GDM1 (cell line): ENCODE measurements at places on chromosomes 11 and 22.

- no peak for DNase-seq
These were observed 44.2 kb downstream of the CERK start for GRCh38 chr22:46693634-46694415.

DNA sequence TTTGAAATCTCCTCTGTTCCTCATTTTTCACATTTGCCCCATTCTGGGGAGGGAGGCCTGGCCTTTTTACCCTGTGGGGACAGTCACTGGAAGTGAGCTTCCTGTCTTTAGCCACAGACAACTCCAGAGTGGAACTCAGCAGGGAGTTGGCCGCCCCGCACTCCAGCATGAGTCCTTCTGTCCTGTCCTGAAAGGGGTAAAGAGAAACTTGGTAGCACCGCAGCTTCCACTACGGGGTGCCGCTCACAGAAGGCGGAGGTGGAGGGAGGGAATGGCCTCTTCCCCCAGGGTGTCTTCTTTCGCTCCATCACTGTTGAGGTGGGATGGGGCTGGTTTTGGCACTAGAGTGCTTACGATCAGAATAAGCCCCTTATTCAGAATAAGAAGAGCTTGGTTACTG, 132.2 kb downstream of the ST3GAL4 start:
- no peak for DNase-seq

DNA sequence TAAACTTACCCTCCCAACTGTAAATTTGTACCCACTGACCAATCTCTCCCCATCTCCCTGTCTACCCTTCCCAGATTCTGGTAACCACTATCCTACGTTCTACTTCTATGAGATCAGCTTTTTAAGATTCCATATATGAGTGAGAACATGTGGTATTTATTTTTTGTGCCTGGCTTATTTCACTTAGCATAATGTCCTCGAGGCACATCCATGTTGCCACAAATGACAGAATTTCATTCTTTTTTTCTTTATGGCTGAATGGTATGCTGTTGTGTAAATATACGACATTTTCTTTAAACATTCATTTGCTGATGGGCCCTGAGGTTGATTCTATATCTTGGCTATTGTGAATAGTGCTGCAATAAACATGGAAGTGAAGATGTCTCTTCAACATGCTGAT, 74.7 kb upstream of the RRM1 start:
- no peak for DNase-seq

DNA sequence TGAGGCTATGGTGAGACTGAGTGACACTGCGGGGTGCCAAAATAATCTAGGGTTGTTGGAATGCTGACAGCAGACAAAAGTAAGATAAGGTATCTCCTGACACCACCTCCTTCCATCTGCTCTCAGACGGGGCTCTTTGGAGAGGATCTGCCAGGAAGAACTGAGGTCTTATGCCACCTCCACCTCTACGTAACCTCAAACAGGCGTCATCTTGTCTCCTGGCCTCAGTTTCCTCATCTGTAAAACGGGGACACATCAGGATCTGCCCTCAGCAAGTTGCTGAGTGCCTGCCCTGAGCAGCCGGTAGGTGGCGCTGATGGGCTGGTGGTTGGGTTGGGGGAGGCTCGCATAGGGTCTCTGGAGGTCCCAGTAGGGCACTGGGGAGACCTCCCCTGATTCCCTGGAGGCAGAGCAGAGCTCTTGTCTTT, 1.7 kb upstream of the MYEOV start:
- DNase-seq, result peak; percentile 44

GRCh38 chr11:9001736-9002135, 2.1 kb downstream of the NRIP3 start:
- DNase-seq, result peak; percentile 76

- no peak for DNase-seq
These were observed 3.7 kb downstream of the MAFF start for GRCh38 chr22:38205261-38206128.

DNA sequence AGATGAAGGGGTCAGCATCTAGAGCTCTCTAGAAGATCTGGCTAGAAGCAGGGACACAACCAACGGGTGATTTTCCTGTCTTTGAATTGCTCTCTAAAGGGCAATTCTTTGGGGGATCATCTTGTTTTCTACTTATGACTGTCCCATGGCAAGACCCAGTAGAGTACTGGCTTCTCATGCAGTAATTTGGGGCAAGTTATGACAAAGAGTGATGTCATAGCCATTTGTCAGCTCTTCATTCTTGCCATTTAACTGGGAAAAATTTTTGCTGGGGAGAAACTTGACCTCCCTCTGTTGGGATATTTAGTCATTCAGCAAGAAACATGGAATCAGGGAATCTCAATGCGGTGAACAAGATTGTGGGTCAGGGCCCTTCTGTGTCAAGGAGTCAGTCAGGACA, 80.4 kb downstream of the SLC1A2 start:
- DNase-seq, result no peak

DNA sequence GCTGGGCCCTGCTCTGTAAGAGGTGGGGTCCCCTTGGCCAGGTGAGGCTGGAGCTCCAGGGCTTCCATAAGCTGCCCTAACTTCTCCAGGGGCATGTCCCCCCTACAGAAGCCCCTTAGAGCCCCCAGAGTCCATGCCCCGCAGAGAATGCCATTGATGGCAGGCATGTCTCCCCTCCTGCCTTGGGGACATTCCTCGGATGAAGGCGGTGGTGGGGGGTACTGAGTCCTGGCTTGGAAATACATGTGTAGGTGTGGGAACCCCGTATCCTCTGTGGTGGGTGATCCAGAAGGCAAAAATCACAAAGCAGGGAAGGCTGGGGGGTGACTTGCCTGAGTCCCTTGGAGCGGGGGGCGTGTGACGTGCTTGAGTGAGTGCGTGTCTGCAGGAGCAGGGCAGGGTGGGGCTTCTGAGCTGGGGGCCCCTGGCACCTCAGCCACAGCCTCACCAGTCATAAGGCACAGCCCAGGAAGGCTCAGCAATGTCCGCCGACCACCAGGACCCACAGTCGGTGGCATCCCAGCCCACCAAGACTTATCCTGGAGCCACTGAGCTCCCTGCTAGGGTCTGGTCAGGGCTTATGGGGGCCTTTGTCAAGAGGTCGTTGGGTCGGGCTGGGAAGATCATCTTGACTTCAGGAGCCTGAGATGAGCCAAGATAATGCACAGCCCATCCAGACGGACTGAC, 69.8 kb upstream of the KCNQ1OT1 start:
- no peak for DNase-seq

DNA sequence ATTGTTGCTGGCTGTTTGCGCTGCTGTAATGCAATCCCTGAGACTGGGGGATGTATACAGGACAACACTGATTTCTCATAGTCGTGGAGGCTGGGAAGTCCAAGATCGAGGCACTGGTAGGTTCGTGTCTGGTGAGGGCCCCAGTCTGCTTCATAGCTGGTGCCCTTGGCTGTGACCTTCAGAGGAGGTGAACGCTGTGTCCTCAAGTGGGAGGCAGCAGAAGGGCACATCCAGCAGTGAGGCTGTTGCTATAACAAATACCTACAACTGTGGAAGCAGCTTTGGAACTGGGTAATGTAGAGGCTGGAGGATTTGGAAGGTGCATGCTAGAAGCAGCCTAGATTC, 21.3 kb downstream of the KRTAP5-5 start:
- DNase-seq, result no peak

DNA sequence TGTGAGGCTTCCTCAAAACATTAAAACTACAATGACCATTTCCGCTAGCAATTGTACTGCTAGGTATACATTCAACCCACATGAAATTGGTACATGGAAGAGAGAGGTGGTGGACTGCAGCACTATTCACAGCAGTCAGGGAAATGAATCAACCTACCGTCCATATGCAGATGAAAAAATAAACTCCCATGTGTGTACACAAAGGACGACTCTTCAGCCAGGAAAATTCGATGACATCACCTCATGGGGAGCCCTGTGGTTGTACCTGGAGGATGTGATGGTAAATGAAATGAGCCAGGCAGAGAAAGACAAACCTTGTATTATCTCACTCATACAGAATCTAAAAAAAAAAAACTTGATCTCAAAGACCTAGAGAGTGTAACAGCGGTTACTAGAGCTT, 23.3 kb downstream of the RFPL3 start:
- DNase-seq, result no peak

GRCh38 chr11:129295746-129296145, 79.9 kb upstream of the BARX2 start:
- no peak for DNase-seq

DNA sequence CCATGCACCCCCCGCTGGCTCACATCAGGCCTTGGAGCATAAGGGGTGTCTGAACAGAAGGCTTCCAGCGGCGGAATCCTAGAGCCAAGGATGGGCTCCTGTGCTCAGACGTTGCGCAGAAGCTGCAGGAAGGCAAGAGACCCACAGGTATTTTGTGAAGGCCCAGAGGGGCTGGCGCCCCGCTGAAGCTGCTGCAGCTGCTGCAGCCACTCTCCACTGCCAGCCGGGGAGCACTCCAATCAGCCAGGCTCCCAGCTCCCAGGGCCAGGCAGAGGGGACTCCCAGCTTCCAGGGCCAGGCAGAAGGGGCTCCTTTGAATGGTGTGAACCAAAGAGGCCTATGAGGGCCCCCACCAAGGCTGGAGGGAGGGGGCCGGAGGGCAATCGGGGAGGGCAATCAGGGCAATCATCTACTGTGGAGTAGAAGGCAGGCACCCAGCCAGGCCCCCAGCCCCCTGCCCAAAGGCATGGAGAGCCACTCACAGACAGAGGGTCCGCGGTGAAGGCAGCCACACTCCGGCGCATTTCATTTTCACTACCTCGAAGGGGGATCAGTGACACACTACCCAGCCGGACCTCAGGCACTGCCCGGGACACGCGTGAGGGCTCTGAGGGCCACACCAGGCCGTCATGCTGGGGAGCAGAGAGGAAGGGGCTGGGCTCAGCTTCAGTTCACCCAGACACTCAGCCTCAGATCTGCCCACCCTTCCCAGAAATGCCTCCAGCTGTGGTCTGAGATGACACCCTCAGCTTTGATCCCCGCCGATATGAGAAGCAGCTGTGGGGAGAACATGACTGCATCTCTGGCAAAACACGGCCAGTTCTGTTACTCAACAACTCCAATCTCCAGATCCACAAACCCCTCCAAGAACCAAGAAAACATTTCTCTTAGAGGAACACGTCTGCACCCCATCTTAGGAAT, 11.6 kb upstream of the PDE2A start:
- DNase-seq, result no peak

- no peak for DNase-seq
These were observed 28.4 kb upstream of the NECTIN1 start for GRCh38 chr11:119757378-119757777.

GRCh38 chr22:22423681-22424080, 84.9 kb downstream of the ZNF280B start:
- DNase-seq, result no peak

GRCh38 chr11:83736684-83737083, 450.5 kb upstream of the CCDC90B start:
- DNase-seq, result no peak

- no peak for DNase-seq
These were observed at the start of gene APOBEC3A for GRCh38 chr22:38957046-38957770. Gene APOBEC3A (plus strand): TSS chr22:38957609. CDS start chr22:38957692, 83 bp downstream.

- DNase-seq, result no peak
These were observed 1048.4 kb downstream of the TBC1D22A start for GRCh38 chr22:47810505-47811500.

DNA sequence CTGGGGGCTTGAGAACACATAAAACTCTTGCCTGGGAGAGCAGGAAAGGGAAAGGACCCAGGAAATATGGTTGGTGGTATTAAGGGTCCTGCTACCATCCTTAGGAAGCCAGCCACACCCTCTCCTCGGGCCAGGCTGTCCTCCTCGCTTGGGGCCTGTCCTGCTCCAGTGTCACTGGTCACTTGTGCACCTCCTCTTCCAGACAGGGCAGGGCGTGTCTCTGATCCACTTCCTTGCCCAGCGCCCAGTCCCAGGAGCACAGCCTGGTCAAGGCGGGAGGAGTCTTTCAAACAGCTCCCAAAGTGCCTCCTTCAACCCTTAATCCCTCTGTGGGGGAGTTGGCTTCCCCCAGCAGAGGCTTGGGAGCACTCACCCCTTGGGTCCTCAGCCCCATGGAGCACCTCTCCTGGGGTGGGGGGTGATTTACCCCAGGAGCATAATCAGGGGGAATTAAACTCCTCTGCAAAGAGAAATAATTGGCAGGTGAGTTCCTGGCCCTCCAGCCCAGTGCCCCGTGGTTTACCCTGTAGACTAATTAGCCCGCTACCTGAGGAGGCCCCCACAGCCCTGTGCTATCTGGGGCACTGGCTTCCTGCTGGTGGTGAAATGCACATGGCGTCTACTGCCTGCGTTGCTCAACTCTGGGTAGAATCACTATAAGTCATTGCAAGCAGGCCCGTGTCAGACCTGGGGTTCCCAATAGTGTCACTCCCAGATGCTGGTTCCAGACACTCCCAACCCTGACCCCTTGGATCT, 8.0 kb downstream of the TMPRSS6 start:
- no peak for DNase-seq

GRCh38 chr11:102836290-102836875, 7.0 kb downstream of the MMP3 start:
- no peak for DNase-seq

DNA sequence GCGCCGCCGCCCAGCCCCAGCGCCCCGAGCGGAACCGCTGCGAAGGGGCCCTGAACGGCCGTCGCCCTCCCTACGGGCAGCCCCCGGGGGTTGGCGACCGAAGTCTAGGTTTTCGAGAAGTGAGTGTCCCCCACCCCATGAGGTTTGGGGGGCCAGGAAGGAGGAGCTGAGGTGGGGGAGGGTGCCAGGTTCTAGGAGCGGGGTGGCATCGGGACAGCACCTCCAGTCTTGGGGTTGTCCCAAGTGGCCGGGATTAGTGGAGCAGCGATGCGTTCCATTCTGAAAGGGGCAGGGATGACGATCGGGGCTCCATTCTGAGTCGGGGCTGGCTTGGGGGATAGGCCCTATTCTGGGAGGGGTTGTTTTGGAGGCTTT, 408 bp downstream of the PPP2R5B start:
- DNase-seq, result no peak

DNA sequence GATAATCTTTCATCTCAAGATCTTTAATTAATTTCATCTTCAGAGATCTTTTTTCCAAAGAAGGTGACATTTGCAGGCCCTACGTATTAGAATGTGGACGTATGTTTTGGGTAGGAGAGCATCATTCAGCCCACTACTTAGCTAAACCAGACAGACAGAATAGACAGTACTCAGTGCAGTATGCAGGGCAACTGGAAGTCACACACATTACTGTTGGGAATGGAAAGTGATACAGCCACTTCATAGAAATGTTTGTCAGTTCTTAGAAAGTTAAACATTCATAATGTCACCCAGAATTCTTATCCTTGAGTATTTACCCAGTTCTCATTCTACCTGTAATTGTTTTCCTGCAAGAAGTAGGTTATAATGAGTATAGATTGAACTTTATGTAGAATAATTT, 102.9 kb downstream of the PPP6R3 start:
- DNase-seq, result no peak

- DNase-seq, result no peak
These were observed 16.2 kb downstream of the JHY start for GRCh38 chr11:122898799-122899198.

DNA sequence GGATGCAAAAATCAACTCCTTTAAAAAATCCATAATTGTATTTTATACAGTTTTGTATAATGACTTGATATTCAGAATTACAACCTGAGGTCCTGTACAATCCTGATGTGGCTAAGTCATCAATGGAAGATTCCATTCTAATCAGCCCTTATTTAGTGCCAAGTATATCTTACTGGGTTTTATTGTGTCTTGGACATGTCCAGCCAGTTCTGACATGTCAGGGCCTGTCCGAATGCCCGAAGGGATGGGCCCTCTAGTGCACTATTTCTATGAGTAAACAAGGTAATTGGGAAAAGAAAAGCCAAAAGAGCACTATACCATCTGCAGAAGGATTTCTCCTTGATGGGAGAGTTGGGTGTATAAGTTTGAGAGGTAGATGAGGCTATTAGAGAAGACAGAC, 412.9 kb downstream of the METTL15 start:
- no peak for DNase-seq

GRCh38 chr22:50357222-50357621, 14.1 kb downstream of the PPP6R2 start:
- no peak for DNase-seq

GRCh38 chr11:78145511-78146025, 6.1 kb upstream of the ALG8 start:
- DNase-seq, result no peak
